NCI-H748 treated with DMSO at 0.1 percent for 48 hours (cell line): ENCODE measurements at places on chromosomes 2 and 18.

DNA sequence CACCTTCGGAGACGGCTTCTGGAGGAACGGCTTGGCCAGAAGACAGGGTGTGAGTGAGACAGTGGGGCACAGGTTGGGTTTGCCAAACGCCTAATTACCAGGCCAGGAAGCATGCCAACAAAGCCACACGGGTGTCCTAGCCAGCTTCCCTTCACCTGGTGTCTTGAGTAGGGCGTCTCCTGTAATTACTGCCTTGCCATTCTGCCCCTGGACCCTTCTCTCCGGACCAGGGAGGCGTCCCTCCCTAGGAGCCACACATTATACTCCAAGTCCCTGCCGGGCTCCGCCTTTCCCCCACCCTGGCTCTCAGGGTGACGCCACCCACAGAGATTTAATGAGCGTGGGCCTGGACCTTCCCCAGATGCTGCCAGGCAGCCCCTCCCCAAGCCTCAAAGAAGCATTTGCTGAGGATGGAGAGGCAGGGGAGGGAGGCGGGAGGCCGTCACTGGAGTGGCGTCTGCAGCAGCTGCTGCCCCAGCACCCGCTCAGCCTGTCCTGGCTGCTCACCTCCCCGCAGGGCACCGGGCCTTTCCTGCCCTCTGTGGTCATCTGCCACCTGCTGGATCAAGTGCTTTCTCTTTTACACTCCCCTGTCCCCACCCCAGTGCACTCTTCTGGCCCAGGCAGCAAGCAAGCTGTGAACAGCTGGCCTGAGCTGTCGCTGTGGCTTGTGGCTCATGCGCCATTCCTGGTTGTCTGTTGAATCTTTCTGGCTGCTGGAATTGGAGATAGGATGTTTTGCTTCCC lies 20.7 kb downstream of the FOSL2 start:
- DNase-seq, result no peak

DNA sequence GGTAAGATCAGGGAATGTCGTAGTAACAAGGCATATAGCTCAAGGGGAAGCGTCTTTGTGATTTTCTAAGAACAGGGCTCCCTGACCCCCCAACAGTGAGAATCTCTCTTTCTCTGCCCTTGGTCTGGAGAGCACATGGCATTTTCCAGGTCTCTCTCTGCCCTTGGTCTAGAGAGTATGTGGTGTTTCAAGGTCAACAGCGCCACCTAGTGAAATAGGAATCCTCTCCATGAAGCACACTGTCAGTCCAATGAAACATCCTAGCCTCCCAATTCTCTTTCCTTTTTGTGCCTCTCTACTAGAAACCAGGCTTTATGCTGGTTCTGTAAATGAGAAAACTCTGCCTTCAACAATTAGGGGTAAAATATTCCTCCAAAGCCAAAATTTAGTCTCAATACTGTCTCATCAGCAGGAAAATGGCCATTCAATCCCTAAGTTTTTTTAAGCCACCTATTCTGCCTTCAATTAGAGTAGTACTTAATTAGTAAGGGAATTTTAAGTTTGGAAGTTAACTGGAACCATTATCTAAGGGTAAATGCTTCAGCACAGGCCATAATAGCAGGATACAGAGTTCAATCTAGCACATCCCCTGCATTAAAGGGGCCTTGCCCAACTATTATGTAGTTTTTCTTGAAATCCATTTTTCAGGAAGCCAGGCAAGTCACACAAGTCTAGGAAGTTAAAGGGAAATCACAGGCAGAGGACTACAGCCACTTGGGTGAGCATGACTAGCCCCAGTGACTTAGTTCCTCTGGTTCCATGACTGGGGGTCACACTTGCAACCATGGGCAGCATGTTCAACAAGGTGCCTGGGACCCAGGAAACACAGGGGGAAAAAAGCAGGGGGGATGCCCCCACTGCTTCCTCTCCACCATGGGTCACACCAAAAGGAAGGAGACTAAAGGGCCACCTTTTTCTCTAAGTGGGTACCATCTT lies 12.4 kb downstream of the DYM start:
- peak; percentile 44 for DNase-seq

- DNase-seq, result no peak
Observed at GRCh38 chr18:6056171-6056910, 161.0 kb upstream of the TMEM200C start.

DNA sequence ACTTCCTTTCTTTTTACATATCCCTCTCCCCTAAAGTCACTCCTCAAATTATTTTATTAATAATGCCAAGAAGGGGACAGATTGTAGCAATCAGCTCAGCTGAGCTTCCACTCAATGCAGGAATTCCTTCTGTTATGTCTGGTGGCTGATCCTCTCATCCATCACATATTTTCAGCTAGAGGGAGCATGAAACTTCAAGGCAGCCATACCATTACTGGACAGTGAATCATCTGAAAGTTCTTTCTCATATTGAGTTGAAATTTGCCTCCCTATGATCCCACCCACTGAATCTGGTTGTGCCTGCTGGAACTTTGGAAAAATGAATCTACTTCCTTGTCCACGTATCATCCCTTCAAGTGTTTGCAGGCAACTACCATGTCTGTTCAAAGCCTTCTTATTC lies 11.2 kb downstream of the ZNF385B start:
- no peak for DNase-seq

- no peak for DNase-seq
Observed at GRCh38 chr2:147227313-147227712, 617.5 kb upstream of the ACVR2A start.

DNA sequence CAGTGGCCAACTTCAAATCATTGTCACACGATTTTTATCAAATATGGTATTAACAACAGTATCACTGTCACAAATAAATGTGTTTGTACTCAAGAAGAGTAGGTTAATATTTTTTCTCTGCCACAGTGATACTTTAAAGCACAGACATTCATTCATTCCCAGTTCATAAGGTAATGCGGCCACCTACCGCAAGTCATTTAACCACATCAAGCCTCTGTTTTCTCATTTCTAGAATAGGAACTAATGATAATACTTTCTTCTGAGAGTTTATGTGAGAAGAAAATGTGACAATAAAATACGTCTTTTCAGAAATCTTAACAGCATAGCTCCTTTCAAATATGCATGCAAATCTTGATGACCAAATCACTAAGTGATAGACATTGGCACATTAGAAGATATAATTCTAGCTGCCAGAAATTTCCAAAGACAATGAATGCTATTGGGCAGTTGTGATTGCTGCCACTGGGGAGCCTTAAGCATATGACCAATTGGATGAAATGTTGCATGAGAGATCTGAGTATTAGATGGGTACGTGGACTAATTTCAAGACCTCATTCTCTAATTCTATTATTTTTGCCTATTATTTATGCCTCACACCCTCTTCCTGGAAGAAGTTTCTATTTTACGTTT lies 430.9 kb downstream of the PID1 start:
- DNase-seq, result no peak

- peak; percentile 65 for DNase-seq
Observed at GRCh38 chr18:78701771-78702396, 277.7 kb upstream of the SALL3 start.
